ENCODE measurements at places on chromosomes 12 and 14.

DNA sequence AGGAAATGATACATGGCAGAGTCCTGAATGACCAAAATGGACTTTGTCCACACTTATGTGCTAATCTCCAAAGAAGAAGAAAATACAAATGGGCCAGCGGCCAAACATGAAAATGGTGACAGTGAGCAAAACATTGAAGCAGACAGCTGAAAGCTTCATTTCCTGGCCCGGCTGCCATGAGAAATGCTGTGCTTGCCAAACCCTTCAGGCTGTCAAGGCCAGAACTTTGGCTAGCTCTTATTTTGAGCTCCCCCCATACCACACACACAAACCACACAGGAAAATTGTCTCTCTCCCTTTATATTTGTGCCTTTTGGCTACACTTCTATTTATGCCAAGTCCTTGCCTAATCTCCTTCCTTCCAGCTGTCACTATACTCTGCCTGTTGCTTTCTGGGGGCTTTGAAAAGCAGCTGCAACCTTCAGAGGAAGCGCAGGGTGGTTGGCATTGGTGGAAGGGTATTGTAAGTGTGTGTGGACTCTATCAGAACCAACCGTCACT lies 323.8 kb downstream of the RAD51B start:
- DNase-seq: no peak

DNA sequence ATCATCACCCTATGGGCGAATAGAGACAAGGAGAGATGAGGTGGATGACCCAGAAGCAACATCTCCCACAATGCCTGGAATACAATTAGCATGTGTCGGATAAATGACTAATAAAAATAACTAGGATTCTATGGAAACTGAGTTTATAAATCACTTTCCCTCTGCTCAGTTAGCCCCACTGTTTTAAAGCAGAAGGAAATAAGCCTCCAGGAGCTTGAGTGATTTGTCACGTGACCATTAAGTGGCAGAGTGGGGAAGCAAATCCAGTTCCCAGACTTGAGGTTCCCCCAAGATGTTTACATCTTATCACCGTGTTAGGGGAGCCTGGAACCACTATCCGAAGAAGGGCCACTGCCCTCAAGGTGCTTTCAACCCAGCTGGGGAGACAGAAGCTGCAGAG lies 136.5 kb upstream of the CCND2 start:
- no peak for DNase-seq

DNA sequence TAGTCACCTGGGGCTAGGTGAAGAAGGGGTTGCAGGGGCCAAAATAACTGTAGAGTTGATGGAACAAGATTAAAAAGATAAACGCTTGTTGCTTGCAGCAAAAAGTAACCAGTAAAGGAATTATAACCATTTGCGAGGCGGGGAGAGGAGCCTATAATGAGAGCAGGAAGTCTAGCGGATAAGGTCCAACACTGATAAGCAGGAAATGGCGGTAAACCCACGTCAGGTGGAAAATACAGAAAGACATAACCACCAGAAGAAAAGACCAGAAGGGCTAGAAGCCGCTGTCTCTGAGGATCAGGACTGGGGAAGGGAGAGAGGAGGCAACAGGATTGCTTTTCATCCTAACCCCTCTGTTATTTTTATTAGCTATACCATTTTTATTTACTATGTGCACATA lies 303.3 kb downstream of the DPF3 start:
- DNase-seq: no peak

GRCh38 chr12:14327711-14328110 lies 37.8 kb upstream of the ATF7IP start:
- DNase-seq: no peak

GRCh38 chr14:22646570-22647254 lies 2.6 kb upstream of the OR6J1 start:
- no peak for DNase-seq

GRCh38 chr12:46752396-46752795 lies 73.4 kb downstream of the SLC38A4 start:
- no peak for DNase-seq

DNA sequence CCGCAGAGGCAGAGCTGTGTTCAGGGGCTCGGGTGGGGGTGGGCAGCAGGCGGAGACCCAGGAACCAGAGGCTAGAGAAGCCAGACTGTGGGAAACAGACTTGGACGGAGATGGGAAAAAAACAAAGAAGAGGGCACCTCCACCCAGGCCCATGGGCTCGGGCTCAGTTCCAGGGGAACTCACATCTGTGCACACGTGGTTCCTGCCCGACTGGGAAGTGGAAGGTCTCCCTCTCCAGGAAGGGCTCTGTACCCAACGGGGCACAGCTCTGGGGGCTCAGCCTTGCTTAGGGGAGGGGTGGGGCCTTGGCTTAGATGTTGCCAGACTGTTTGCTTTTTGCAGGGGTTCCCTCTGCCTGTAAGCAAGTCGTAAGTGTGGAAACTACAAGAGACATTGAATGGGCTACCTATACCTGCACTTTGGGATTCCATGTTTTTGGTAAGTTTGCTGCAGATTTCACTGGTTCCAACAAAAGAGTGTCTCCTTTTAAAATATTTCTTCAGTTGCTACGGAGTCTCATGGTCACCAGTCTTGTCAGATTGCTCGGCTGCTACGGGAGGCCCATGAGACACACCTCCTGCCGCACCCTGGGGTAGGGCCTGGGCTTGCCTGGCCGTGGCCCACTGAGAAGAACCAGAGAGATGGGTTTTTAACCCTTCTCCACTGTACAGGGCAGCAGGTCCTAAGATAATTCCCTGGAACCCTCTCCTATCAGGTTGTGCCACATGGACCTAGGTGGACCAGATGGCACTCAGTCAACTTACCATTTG lies 127.6 kb upstream of the EVL start:
- no peak for DNase-seq

DNA sequence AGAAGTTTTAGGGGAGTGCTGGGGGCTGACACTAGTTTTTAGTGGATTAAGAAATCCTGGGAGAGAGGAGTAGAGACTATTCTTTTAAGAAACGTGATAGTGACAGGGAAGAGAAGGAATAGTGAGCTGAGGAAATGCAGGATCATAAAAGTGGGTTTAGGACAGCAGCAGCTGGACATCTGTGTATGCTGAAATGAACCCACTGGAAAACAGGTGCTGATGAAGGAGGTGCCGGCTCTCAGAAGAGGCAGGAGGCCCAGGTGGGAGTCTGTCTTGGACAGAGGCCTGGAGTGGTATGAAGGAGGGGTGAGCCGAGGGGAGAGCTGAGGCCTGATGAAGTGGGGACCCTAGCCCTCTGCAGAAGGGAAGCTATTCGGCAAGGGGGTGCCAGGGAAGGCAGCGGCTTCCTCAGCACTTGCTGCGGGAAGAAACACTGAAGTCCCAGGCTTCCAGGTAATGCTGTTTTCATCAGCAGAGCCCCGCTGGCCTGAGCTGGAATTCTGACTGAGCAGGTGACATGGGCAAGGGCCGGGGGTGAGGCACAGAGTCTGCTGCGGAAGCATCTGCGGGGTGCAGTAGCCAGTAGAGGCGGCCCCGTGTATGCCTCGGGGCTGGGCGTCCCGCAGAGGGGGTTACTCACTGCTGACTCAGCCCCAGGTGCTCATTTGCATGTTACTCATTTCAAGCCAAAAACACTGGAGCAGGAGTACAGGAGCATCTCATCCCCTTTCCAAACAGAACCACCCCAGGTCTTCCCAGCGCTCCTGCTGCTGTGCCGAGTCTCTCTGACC lies 89.7 kb downstream of the TMCC3 start:
- no peak for DNase-seq

DNA sequence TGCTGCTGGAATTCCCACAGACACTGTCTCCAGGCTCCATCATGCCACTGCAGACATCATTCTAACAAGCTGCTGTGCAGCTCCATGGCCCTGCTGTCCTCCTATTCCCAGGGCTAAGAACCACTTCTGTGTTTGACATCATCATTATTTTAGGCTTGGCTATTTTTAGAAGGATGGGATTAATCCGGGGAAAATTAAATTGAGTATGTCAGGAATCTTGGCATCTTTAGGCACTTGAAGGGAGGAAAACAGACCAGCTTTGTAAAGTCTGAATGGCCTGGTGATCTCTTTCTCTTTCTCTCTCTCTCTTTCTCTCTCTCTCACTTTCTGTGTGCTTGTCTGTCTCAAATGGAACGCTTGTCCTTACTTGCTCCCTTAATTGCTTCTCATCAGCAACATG lies 568.3 kb upstream of the FLRT2 start:
- DNase-seq: no peak

DNA sequence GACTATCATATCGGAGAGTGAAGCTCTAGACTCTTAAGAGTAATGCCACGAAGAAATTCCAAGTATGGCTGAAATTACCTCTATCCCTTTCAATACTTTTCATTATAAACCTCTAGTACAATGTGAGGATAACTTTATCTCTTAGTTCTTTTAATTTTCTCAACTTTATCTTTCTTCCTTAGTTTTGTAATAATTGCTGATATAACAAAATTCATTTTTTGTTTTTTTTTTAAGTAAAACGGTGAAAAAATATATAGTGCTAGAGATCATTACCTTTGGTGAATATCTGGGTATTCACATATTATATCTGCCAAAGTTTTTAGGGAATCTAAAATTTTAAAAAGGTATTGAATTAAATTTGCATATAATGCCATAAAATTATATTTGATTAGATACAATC lies 19.5 kb upstream of the DNAAF2 start:
- no peak for DNase-seq

DNA sequence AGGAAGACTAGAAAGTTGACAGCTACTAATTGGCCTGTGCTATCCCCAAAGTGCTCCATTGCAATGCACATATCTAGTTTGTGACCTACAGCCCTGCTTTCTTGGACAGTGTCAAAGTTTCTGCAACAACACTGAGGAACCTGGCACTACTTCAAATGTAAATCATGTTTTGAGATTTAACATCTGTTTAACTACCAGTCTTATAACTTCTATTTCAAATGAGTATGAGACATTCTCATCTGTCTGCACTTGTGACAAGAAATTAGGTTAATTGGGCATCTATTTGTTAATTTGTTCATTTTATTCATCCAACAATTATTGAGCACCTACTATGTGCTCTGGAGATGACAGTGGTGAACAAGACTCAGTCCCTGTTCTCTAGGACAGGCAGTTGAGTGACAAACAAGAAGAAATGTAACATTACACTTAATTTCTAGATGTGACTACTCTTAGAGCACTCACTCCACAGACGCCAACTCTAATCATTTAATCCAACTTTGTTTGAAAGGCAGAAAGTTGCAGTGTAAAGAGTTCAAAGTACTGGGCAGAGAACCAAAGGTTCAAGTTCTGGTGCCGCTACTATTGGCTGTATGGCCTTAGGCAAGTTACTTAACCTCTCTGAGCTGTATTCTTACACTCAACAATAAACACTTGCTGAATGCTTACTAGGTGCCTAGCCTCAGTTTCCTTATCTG lies 74.8 kb downstream of the HECTD4 start:
- DNase-seq: no peak

DNA sequence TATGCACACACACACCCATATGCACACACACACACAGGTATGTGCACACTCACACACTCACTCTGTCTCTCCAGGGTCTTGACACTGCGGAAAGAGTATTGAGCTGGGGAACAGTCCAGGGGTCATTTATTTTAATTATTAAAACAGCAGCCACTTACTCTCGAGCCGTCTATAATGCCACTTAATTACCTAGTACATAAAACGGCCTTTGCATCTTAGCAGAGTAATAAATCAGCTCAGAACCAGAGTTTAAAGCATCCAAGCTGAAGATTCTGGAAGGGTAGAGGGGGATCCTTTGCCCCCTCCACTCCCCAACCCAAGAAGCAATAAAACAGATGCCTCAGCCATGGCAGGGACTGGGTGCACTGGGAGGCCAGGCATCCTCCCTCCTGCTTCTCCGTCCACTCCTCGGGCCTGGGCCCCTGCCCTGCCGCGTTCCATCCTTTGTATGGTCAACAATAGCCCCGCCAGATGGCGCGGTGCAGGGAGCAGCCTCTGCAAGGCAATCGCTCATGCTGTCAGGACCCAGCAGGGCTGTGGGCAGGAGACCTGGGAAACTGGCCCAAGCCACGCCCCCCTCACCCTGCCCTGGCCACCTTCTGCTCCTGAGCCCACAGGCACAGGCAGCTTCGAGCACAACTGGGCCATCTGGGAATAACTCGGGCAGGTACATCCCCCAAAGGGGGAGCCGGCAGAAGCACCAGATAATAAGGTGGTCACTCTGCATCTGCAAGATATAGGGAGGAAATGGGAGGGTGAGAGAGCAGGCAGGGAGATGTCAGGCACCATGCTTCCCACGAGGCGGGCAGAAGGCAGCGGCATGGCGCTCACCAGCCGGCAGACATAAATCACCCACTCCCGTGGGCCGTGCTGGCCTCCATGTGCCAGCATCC lies 40.9 kb downstream of the CCDC85C start:
- no peak for DNase-seq

DNA sequence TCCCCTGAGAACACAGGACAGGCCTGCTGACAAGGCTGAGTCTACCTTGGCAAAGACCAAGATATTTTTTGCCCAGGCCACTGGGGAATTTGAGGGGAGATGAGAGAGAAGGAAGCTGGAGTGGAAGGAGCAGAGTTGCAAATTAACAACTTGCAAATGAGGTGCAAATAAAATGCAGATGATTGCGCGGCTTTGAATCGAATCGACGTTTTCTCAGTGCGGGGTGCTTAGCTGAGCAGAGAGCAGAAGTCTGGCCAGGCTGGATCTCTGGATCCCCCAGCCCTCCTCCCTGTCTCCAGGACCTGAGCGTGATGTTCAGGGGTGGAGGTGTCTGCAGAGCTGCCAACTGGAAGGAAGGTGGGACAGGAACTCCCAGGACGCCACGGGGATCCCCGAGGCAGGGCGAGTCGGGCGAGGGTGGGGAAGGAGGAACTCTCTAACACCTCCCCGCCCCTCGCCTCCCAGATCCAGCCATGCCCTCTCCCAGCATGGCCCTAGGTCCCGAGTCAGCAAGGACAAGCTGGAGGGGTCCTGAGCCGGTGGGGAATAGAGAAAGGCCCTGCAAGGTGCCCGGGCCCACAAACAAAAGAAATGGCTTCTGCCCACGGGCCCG lies 527 bp upstream of the CARMIL3 start:
- DNase-seq: no peak

GRCh38 chr12:3046441-3047200 lies 30.6 kb upstream of the TSPAN9 start:
- no peak for DNase-seq

- DNase-seq: no peak
These were observed 49.9 kb upstream of the PLXNC1 start for GRCh38 chr12:94098466-94098865.

DNA sequence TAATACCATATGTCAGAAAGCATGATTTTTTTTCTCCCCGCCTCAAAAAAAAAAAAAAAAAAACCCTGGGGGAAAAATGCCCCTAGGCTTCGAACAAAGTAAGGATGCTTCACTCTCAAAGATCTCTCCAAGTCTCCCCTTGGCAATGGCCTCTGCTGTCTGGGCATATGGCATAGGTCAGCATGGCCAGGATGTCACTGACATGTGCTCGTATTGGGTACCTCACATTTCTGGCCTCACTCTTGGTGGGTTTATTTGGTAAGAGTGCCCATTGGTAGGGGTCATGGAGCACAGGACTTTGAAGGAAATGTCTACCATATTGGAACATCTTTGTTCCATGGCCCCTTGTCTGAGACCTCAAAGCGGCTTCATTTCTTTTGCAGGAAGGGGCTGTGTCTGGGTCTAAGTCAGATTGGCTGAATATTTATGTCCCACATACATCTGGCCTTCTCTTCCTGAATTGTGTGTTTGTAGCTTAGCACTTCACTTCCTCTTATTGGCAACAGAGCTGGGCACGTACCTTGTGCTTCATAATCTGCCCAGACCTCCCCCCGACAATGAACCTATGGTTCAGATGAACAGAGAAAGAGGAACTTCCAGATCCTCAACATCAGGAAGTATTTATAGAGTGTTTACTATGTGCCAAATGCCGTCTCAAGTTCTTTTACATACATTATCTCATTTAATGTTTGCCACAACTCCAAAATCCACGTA lies 36.3 kb upstream of the OAS1 start:
- DNase-seq: no peak

- DNase-seq: no peak
These were observed 126.0 kb upstream of the CNTN1 start for GRCh38 chr12:40566271-40566670.
